WERI-Rb-1 (cell line): ENCODE measurements at places on chromosomes 5 and 9.

DNA sequence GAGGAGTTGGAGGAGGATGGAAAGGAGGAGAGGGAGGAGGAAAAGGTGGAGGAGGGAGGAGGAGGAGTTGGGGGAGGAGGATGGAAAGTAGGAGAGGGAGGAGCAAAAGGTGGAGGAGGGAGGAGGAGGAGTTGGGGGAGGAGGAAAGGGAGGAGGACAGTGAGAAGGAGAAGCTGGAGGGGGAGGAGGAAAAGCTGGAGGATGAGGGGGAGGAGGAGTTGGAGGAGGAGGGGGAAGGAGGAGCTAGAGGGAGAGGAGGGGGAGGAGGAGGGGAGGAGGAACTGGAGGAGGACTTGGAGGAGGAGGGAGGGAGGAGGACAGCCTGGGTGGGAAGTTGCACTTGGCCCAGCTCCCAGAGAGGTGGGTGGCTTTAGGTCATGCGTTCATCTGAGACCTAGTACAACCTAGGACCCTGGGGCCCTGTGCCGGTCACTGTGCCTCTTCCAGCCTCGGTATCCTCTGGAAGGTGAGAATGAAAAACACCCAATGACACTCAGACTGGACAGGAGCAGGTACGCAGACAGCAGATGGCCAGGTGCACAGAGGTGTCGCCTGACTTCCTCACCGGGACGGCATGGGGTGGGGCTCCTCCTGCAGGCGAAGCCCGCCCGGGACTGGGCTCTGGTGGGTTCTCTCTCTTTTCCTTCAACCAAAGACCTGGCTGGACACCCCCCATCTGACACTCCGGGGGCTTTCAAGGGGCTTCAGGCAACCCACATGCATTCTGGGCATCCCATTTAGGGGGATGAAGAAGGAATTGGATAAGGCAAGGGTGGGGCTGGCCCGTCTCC lies 12.2 kb upstream of the SLC2A6 start:
- no peak for DNase-seq

GRCh38 chr9:30301271-30301963 lies 2083.0 kb upstream of the ACO1 start:
- no peak for DNase-seq

DNA sequence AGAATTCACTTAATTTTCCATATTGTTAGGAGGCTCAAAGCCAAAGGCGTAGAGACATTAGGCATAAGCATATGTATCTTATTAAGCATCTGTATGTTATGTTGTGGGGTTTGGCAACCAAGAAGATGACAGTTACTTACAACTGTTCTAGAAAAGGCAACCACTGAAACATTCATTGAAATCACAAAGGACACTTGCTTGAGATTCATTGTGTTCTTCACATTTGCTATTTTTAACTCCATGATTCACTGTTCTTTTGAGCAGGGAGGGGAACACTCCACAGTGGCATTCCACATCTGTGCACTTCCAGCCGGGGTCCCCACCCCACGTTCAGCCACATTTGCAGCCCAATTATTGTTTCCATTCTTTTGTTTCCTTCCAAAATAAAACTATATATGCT lies 107.1 kb downstream of the PALM2AKAP2 start:
- no peak for DNase-seq

GRCh38 chr5:53940921-53941320 lies 369.5 kb downstream of the ARL15 start:
- no peak for DNase-seq

- DNase-seq, result no peak
Observed at GRCh38 chr5:115402822-115403577, 106.5 kb upstream of the CCDC112 start.

DNA sequence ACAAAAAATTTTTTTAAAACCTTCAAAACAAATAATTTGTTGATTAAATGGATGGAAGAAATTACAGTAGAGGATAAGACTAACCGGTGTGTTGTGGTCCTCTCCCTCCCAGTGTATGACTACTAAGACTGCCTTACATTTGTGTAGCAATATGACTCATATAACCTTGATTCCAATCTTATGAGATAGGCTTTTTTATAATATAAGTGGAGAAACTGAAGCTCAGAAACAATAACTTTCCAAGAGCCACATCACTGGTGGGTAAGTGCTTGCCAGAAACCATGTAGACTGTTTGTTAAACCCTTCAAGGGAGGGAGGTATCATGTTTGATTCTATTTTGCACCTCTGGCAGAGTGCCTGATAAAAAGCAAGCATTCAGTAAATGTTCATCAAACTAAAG lies 47.5 kb downstream of the NLN start:
- DNase-seq, result no peak

DNA sequence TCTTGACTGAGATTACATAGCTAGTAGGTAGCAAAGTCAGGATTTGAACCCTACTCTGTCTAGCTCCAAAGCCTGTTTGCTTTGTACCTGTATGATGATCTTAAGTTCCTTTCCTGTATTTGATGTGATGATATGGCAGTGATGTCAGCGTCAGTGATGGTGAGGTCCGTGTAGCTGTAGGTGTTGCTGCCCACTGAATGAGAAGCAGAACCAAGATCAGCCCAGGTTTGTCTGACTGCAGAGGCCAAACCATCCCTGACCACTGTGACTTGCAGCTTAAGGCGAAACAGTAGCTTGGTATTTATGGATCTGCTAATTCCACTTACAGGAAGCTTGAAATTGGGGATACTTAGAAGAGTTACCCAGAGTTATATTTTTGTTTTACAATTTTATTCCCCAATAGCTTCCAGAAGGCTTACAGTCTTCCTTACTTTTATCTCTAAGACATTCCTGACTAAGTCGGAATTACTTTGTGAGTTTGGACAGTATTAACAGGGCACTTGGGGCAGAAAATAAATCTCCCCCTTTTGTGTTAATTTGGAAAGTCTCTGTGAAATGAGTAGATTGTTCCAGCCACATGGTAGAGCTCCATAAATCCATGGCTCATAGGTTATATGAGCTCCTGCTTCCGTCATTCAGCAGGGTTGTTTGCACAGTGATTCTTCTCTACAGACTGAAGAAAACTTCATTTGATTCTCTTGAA lies 273.4 kb downstream of the NR3C1 start:
- no peak for DNase-seq

GRCh38 chr9:133207021-133207531 lies 2.0 kb downstream of the OBP2B start:
- no peak for DNase-seq

- DNase-seq, result no peak
Observed at GRCh38 chr5:160185626-160186360, 43.5 kb upstream of the FABP6 start.

- DNase-seq, result no peak
Observed at GRCh38 chr9:98821831-98822230, 14.4 kb downstream of the GALNT12 start.

DNA sequence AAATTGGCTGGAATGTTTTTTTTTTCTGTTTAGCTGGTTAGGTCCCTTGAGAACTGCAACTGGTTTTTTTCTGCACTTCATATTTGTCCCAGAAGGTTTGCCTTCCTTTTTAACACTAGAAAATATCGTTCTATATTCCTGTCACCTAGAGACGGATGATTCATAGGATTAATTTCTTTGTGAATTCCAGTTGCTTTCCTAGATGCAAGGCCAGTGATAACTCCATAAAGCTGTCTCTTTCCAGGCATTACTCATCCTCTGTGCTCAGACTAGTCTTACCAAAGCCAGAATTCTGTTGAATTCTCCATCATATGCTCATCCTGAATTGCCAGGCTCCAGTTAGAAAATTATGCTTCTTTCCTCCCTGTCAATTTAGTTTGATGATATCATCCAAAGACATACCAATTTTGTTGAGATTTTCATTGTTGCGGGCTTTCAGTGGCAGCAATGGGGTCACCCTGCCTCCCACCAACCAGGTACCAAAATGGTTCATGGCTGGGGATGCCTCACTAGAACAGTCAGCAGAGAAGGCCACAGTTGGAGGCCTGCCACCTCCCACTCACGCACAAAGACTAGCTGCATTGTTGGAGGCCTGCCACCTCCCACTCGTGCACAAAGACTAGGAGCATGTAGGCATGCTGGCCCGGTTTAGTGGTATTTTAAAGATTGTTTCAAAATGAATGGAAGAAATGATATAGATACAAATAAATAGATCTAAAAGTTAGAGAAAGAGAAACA lies 8.5 kb downstream of the BAAT start:
- no peak for DNase-seq

DNA sequence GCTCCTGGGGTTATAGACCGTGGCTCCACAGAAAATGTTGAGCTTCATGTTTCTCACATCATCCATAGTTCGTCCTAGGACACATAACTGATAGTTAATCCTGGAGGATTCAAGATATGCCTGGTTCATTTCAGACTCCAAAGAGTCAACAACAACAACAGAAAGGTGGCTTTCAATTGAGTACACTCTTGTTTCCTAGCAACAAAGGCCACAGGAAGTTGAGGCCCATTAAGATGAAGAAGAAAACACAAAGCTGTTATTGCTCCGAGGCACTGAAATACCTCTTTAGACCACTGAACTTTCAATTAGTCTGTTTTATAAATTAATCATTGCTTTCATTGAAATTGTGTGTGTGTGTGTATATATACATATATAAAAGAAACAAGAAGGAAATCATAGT lies 154.5 kb downstream of the YIPF5 start:
- no peak for DNase-seq

GRCh38 chr9:38062498-38063362 lies 6.3 kb downstream of the SHB start:
- peak; percentile 24 for DNase-seq

DNA sequence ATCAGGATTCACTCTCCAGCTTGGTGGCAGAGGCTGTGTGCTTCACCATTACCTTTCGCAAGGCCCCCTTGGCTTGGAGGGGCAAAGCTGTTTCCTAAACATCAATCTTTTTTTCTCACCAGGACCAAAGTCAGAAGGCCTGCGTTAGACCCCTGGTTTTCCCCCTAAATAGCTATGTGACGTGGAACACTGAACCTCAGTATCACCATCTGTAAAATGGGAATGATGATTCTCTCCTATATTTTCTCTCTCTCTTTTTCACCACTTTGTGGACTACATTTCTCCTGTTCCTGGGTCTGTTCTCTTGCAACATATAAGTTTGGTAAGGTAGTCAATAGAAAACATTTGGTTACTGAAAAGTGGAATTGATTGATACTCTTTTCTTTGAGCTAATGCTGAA lies 50.5 kb downstream of the DAPK1 start:
- no peak for DNase-seq

DNA sequence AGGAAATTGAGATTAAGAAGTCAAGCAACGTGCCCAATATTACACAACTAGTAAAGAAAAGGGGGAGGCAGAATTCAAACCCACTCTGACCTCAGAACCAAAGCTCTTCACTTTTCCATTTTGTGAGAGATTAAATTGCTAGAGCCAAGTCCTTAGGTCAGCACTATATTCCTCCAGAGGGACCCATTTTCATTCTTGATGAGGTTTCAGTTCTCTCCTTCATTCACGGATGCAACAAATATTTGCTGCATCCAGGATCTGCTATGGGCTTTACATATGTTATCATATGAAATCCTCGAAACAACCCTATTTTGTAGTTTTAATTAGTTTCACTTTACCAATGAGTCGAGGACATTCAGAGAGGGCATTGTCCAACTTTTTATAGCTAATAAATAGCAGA lies 239.2 kb downstream of the EFNA5 start:
- DNase-seq, result no peak

DNA sequence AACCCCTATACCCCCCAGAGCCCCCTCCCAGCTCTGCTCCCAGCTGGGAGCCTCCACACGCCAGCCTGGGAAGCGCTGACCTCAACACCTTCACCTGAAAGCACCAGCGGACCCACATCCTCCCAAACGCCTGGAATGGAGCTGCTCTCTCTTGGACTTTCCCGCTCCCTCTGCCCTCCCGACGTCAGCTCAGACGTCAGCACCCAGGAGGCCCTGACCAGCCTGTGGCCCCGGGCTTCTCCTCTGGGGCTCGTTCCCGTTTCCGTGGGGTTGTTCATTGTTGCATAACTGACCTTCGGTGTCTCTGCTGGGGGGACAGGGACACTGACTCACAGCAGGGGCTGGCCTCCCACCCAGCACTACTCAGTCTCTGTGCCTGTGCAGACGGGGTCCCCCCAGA lies 35.0 kb upstream of the SLC6A3 start:
- no peak for DNase-seq

- no peak for DNase-seq
Observed at GRCh38 chr9:132586830-132587591, 4.6 kb downstream of the BARHL1 start.

DNA sequence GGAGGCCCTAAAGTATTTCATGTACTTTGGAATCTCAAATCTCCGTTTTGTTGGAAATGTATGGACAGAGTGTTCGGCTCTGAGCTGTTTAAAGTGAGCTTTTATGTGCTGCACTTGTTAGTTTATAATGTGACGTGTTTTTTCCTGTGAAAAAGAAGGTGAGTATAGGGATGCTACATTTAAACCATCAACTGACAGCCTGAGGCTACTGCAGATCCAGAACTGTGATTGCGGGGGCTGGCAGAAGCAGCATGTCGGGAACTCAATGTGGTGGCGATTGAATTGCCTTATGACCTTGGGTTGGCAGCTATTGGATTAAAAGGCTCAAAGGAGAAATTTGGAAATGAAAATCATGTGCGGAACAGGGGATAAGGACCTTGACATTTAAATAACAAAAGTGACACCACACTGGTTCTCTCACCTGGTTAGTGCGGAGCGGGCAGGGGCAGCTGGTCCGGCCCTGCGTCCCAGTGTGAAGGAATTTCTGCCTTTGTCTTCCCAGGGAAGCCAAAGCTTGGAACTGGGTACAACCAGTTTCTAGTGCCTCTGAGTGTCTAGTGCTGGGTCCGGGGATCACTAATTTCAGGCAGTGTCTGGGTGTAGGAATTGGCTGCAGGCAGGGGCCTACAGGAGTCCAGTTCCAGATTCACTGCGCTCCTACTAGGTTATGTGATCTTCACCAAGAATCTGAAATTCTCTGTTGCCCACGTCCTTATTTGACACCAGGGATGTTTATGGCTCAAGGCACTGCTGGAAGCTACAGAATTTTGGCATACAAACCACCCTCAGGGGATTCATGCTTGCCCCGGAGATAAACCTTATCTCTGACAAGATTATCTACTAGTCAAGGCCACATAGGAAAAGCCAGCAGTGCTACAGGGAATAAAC lies 120.7 kb upstream of the ERCC6L2 start:
- no peak for DNase-seq

GRCh38 chr9:17191082-17191481 lies 56.2 kb downstream of the CNTLN start:
- no peak for DNase-seq

- DNase-seq, result no peak
Observed at GRCh38 chr5:114928644-114929462, 240.9 kb downstream of the TRIM36 start.

GRCh38 chr5:169202969-169203368 lies 98.0 kb downstream of the SLIT3 start:
- DNase-seq, result no peak

DNA sequence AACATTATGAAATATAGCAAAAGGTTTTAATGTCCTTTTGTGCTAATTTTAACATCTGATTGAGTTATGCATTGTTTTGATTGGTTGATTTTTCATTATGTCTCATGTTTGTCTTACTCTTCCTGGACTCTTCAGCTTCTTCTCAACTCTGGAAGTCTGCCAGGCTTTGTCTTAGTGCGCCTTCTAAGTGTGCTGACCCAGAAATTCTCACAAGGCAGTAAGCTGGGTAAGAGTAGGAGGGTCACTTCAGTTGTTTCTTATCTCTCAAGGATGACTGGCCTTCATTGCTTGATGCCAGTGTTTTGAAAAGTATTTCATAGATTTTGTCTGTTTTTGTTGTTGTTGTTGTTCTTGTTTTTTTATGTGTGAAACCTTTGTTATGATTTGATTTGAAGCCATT lies 59.2 kb downstream of the RIC1 start:
- DNase-seq, result no peak
